Central memory CD4-positive, alpha-beta T cell (primary cell): ENCODE measurements at places on chromosomes 1 and 21.

DNA sequence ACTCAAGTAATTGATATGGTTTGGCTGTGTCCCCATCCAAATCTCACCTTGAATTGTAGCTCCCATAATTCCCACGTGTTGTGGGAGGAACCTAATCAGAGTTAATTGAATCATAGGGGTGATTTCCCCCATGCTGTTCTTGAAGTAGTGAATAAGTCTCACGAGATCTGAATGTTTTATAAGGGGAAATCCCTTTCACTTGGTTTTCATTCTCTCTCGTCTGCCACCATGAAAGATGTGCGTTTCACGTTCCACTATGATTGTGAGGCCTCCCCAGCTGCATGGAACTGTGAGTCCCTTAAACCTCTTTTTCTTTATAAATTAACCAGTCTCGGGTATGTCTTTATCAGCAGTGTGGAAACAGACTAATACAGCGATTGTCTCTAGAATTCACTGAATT lies 135.4 kb downstream of the BACH1 start:
- DNase-seq, result no peak

DNA sequence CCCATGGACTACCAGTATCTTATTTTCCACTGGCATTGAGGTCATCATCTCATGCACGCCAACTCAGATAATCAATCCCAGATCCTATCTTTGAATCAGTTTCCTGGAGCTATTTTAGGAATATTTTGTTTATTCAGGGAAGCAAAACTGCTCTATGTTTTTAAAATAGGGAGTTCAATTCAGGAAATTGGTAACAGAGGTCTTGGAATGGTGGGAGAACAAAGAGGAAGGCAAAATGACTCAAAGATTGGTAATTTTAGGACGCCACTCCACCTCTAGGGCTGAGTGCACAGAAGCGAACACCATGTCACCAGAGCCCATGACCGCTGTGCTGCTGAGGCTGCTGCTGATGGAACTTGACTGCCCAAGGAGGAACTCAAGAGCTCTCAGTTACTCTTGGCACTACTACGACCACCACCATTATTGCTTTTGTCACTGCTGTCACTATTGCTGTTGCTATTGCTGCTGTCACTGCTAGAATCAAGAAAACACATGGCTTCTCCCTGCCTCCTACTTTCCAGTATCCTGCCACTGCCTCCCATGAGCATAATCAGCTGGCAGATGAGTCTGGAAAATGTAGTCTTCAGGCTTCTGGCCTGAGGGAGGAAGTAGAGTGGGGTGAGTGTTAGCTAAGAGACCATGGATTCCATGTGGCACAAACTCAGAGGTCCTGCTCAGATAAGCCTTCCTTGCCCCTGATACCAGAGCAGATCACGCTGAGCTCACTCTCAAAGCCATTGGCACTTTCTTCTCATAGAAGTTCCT lies 71.6 kb upstream of the CNIH3 start:
- DNase-seq, result no peak

GRCh38 chr21:45309987-45310381 lies 22.3 kb upstream of the POFUT2 start:
- DNase-seq, result no peak

DNA sequence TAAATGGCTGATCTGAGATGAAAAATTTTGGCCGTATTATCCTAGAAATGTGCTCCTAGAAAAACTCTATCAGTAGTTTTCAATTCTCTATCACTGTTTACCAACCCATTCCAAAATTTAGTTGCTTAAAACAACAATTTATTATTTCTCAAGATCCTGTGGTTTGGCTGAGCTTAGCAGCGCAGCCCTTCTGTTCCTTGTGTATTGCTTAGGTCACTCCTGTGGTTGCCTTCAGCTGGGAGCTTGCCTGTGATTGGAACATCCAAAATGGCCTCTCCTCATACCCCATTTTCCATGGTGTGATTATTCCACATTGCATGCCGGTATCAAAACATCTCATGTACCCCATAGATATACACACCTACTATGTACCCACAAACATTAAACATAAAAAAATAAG lies 22.8 kb upstream of the STUM start:
- DNase-seq, result no peak

DNA sequence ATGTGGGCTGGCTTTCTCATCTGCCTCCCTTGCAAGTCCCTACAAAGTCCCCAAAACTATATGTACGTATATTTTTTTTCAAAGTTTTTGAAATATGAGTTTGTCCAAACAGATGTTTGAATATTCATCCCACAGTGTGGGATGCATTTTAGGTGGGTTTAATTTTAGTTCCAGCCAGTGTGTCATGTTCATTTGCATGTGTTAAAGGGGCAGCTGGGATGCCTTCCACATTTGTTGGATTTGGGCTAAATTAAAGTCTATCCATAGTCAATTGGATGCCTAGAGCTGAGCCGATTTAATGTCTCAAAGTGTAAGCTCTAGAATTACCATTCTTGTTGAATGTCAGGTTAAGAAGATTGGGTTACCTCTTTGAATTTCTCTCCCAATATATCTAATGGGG lies 139.2 kb downstream of the GALNT2 start:
- DNase-seq, result no peak

DNA sequence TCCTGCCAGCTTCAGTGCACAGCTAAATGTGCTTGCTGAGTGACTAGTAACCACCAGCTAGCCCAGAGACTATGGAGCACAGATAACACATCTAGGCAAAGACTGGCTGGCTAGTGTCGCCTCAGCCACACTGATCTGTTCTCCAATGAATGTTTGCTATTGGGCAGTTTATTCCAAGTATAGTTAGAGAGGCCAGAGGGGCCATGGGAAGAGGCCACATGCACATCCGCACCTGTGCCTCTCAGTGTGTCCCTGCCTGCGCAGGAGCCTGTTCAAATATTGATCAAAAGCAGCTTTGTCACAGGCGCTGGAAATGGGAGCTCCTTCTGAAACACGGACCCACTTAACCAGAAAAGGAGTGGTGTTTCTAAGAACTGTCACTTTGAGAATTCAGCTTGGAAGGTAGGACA lies 51.3 kb upstream of the ATP1A1 start:
- no peak for DNase-seq

- DNase-seq, result no peak
These were observed 79.9 kb downstream of the SIPA1L2 start for GRCh38 chr1:232550007-232550406.
